ENCODE measurements at places on chromosomes 11 and 22. TPM values are rescaled to one million over a fixed set of nuclear protein-coding genes. Genes with fewer than 3 reads are reported as not detected.

DNA sequence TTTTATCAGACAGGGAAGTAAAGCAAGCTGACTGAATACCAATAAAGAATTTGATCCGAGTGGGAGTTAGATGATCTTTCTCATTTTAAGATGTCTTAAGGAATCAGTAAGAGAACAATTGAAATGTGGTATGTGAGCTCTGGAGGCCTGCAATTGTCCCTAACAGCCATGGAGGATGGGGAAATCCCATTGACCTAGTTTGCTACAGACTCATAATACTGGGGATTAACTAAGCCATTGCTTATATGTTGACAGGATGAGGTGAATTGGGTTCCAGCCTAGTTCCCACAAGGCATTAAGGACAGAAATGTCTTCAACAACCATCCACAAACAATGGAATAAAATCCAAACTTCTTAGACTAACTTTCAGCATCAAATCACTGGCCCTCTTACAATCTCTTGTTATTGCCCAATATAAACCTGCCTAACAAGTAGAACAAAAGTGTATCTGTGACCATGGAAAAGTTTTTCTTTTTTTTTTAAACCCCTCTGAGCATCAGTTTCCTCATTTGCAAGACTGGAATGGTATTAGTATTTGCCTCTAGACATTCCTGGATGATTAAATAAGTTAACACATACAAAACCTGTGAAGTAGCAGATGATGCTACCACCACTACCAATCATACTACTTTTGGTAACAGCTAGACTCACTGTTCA, 773.2 kb downstream of the DLG2 start:
- H3K4me3 ChIP-seq, result no peak overlapping the region
- DNase-seq, result no peak
- H3K36me3 ChIP-seq, result no peaks in the 10 kb centered on the region

The OR51I1 gene
- not detected for total RNA-seq

DNA sequence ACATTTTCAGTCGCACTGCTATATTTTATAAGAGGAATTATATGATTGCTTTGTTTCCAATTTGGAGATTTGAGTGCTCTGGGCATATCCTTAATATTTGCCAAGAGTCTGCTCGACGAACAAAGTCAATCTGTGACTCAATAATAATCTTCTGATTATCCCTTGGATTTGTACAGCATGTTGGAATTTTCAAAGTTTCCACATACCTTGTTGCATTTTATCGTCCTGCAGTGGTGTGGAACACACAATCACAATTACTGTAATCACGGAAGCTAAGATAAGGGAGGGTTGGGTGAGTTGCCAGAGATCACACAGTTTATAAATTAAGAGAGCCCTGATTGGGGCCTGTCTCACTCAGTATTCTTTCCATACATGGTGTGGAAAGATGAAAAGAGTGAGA, 189.3 kb downstream of the GUCY1A2 start:
- H3K36me3 ChIP-seq, result no peaks in the 10 kb centered on the region
- H3K4me3 ChIP-seq, result no peak overlapping the region
- no peak overlapping the region for H3K27ac ChIP-seq
- no peaks in the 10 kb centered on the region for H3K4me1 ChIP-seq
- no peak for DNase-seq
- H3K27me3 ChIP-seq, result no peaks in the 10 kb centered on the region

GRCh38 chr11:16902182-16902581, 112.0 kb downstream of the PLEKHA7 start:
- no peak overlapping the region for H3K4me3 ChIP-seq
- no peaks in the 10 kb centered on the region for H3K36me3 ChIP-seq
- no peak overlapping the region for H3K27ac ChIP-seq
- no peaks in the 10 kb centered on the region for H3K27me3 ChIP-seq
- H3K4me1 ChIP-seq, result no peaks in the 10 kb centered on the region

The ENTHD1 gene
- total RNA-seq, result 0.85 TPM

DNA sequence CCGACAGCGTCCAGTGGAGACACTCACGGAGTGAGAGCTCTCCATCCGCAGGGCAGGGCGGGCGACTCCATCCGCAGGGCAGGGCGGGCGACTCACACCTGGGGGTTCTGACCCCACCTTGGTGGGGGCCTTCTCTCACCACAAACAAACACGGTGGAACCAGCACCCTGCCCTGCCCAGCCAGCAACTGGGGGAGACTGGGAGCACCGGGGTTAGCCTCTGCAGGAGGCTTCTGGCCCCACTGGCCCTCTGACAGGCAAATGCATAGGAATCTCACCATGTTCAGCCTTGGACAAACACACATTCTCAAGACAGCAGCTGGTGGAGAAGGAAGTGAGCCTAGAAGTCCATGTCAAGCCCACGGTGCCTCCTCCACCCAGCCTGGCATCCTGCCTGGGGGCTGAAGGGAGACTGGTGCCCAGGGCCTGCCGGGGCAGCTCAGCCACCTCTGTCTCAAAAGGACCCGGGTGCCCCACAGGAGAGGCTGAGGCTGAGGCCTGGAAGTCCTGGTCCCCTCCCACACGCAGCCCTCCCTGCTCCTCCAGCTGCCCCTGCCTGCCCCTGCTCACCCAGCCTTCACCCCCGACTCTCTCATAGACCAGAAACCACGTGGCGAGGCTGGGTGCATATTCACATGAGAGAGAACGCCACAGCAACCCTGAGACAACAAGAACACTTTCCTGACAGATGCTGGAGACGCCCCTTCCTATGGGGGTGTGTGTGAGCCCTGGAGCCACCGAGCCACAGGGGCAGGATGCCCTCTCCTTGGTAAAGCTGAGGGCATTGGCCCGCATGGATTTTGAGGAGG, 98.4 kb upstream of the B3GAT1 start:
- H3K27ac ChIP-seq, result no peak overlapping the region
- no peaks in the 10 kb centered on the region for H3K4me1 ChIP-seq
- no peak for DNase-seq
- H3K27me3 ChIP-seq, result peaks cover 2% of the 10 kb centered on the region
- no peak overlapping the region for H3K4me3 ChIP-seq
- no peaks in the 10 kb centered on the region for H3K36me3 ChIP-seq

DNA sequence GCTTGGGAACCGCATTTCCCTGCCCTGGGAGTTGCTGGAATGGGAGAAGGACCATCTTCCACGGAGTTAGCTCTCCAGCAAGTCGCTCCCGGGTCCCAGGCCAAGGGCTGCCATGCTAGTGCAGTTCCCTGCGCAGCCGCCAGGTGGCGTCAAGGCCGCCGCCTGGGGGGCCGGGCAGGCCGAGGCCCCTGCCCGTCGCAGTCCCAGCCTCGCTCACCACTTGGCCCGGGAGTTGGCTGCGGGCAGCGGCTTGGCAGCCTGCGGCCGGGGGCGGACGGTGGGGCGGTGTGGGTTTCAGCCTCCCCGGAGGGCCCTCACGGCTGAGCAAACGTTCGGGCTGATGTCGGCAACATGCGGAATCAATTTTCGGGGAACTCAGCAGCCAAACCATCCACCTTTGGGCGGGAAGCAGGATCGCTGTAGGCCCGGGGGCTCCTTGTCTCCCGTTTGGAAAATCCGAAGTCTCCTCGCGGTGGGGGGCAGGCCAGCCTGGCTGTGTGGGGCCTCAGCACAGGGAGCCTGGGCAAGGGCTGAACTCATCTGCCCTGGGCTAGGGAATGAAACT, 415.1 kb downstream of the SOX6 start:
- no peaks in the 10 kb centered on the region for H3K36me3 ChIP-seq
- no peak overlapping the region for H3K4me3 ChIP-seq
- no peak overlapping the region for H3K27ac ChIP-seq
- peak; percentile 12 for DNase-seq
- no peaks in the 10 kb centered on the region for H3K4me1 ChIP-seq
- H3K27me3 ChIP-seq, result peaks cover 14% of the 10 kb centered on the region

DNA sequence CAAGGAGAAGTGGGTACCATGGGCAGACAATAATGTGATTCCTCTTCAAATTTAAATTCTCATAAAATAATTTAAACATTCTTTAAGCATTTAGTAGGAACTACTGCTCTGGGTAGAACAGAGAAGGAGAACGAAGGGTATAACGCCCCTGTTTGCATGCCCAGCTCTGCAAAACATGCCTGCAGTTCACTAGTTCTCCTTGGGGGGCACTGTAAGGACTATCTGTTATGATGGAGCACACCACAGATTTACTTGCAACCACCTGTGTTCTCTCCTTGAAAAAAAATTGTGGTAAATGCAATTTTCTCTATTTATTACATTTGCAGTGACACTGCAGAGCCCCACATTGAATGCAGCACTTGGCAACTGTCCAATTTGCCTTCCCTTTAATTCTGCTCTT, 100.3 kb downstream of the GUCY1A2 start:
- H3K27ac ChIP-seq, result no peak overlapping the region
- no peaks in the 10 kb centered on the region for H3K4me1 ChIP-seq
- no peak for DNase-seq
- H3K4me3 ChIP-seq, result no peak overlapping the region

- H3K27me3 ChIP-seq, result peaks cover 7% of the 10 kb centered on the region
- no peak for DNase-seq
- peak overlapping the region; percentile 3 for H3K27ac ChIP-seq
- no peaks in the 10 kb centered on the region for H3K36me3 ChIP-seq
- no peak overlapping the region for H3K4me3 ChIP-seq
- H3K4me1 ChIP-seq, result peaks cover 39% of the 10 kb centered on the region
These were observed 3.2 kb upstream of the KLHDC7B start for GRCh38 chr22:50542416-50542927.

DNA sequence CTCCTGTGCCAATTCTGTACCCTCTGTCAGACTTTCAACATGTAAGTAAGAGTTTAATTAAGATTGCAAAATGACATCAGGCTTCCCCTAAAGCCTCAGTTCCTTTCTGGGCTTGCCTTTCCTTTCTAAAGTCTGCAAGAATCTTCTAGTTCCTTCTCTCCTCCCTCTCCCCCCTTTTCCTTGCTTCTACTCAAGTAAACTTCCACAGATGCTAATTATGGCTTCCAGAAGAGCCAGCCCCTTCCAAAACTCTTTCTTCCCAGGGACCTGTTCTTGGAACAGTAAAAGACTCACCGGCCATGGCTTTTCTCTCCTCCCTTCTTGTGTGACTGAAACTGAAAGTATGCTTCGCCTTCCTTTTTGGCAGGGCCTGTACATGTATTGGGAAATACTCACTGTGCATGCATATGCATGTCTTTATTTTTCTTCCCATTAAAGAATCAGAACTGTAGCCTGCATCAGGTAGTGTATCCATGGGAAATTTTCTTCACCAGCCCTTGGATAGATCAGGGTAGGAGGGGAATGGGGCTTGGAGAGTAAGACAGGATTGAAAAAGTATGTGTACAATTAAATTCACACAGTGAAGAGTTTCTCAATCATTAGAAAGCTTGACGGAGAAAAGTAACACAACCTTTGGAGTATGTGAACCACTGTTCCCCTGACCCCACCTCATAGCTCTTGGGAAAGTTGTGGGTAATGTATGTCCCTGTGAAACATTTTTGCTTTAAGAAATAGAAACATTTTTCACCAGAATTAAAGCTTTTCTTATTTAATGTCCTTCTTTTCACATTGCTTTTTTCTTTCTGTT, at the start of gene CASP1:
Gene CASP1 (minus strand): TSS at position 332 of the 808 bp plus-strand sequence. CDS start 31 bp downstream, at position 301.
- H3K27ac ChIP-seq, result peak within 1 kb of the TSS; percentile 69
- H3K36me3 ChIP-seq, result no peaks in the 10 kb centered on the region

DNA sequence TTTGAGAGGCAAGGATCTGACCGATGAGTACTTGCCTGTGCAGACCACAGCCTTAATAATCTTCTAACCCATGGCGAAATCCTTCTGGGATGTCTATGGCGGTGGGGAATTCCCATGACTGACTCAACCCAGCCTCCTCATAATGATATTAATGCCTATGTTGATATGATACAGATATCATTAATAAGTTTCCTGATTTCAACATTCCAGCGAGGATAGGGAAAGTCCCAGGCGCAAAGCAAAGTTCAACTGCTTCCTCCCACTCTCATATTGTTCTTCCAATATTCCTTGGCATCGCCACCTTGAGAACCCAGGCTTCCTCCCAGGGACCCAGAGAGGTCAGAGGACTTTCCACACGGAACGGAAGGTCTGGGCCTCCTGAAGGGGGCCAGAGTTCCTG, 110.3 kb upstream of the TMEM45B start:
- H3K27ac ChIP-seq, result no peak overlapping the region
- no peak overlapping the region for H3K4me3 ChIP-seq
- H3K27me3 ChIP-seq, result no peaks in the 10 kb centered on the region
- no peaks in the 10 kb centered on the region for H3K4me1 ChIP-seq
- no peak for DNase-seq

GRCh38 chr22:32562916-32563315, 88.3 kb downstream of the FBXO7 start:
- H3K27ac ChIP-seq, result no peak overlapping the region
- H3K27me3 ChIP-seq, result no peaks in the 10 kb centered on the region
- no peak for DNase-seq
- no peak overlapping the region for H3K4me3 ChIP-seq
- H3K4me1 ChIP-seq, result no peaks in the 10 kb centered on the region

DNA sequence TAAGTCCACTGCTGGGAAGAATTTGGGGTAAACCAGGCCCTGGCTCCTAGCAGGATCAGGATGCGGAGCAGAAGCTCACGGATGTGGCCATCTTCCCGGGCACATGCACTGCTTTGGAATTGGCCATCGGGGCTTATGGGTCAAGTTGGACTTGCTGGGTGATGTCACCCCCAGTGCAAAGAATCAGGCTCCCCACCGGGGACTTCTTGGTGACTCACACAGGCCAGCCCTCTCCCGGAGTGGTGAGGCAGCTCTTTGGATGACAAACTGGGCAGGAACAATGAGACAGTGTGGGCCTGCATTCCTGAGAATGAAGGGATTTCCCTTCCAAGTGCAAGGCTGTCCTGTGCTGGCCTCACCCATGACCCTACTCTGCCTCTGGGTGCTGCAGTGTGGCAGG, 128.8 kb upstream of the ANO1 start:
- no peaks in the 10 kb centered on the region for H3K27me3 ChIP-seq
- no peak for DNase-seq
- H3K4me3 ChIP-seq, result no peak overlapping the region
- H3K27ac ChIP-seq, result no peak overlapping the region

DNA sequence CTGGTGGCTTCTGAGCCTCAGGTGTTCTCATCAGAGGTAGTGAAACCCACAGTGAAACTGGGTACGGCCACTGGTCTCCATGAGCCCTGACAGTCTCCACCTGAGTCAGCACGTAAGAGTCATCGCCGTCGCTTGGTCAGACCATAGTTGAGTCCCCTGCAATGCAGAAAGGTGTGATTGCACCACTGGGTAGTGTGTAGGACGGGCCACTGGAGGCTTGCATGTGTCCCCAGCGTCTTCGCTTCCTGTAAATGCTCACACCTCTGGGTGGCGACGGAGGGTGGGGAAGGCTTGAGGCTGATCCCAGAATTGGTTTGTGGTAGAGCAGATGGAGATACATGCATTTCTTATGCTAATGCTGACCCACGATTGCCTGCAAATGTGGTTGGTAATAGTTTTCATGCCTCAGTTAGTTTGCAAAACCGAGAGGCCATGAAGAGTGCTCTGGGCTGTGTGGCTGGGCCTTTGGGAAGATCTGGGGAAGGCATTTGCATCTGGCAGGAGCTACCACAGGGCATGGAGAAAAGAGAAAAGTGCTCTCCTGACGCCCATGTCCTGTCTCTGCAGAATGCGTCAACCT, 26.5 kb downstream of the CTTN start:
- no peak overlapping the region for H3K4me3 ChIP-seq
- no peaks in the 10 kb centered on the region for H3K27me3 ChIP-seq
- no peaks in the 10 kb centered on the region for H3K4me1 ChIP-seq
- no peaks in the 10 kb centered on the region for H3K36me3 ChIP-seq
- no peak overlapping the region for H3K27ac ChIP-seq

The LRRN4CL gene
- 0.80 TPM for total RNA-seq

Data from thymus (tissue), 14 donors.